ENCODE measurements at places on chromosomes 1 and 21.

DNA sequence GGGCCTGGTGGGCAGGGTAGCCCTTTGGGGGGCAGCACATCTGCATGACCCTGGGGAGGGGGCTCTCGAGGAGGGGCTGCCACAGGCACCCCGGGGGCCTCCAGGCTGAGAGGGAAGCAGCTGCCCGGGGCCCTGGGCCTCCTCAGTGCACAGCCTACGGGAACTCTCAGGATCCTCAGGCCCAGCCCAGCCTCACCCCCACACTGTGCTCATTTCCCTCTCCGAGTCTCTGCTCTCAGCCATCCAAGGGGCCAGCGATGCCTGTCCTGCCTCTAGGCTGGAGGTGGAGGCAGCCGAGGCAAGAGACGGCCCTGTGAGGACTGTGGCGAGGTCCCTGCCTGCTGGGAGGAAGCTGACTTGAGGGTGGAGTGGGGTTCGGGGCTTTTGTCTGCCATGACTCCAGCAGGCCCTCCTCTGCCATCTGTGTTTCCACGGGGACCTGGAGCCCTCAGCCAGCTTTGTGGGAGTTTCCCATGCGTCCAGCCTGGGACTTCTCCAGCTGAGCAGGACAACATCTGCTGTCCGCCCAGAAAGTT is 7.2 kb upstream of the PLEKHG5 start:
- DNase-seq = no peak

DNA sequence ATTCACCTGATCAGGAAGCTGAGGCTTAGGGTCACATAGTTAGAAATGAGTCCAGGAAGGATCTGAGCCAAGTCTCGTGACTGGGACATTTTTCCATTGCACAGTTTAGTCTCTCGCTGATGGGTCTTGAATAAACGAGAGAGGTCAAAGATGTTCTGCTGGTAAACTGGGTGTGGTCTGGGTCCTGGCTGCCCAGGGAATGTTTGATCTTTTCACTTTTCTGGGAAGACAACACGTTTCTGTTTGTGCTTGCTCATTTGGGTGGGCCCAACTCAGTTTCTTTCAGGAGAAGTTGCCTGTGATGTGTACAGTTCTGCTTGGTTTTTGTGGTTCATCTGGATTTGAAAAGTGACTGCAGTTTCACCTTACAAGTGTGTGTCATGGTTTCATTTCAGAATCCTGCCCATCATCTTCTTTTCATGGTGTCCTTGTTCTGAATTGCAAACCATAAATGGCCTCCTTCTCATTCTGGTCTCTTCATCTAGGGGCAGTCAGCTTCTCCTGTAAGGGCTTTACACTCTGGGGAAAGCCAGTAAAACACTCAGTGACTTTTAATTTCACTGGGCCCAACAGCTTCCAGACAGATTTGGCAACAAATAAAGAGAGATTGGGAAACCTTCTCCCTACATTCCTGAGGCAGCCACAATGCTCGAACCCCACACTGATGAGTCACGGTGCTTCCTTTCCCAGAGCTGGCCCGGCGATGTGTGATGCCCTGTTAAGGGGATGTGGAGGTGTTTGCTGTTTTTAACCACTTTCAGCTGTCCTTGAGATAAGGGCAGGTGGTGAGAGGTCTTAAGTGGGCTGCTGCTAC is 7.2 kb upstream of the TACSTD2 start:
- peak; percentile 97 for DNase-seq

- no peak for DNase-seq
These were observed 12.1 kb downstream of the USP24 start for GRCh38 chr1:55203064-55203463.

- DNase-seq = no peak
These were observed 963 bp upstream of the CYP4B1 start for GRCh38 chr1:46797696-46798470.

GRCh38 chr1:63937461-63938022 is 163.7 kb downstream of the ROR1 start:
- no peak for DNase-seq

- DNase-seq = no peak
These were observed 34.2 kb downstream of the KCNQ4 start for GRCh38 chr1:40817791-40818263.

DNA sequence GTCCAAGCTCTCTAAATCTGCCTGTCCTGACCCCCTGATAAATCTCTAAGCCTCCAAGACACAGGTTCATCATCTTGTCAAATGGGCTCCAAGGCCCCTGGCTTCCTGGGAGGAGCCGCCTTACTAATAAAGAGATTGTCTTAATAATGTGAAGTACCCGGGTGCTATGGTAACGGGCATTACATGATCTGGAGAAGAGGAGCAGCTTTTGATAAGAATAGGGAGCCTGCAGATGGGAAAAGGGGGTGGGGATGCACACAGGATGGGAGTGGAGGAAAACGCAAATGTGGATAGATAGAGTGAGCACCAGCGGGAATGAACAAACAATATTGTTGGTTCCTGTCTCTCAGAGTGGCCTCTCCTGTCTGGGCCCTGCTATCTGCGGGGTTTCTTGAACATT is 11.9 kb upstream of the RXRG start:
- DNase-seq = no peak

GRCh38 chr1:51268634-51269033 is 32.6 kb downstream of the RNF11 start:
- DNase-seq = peak; percentile 39

DNA sequence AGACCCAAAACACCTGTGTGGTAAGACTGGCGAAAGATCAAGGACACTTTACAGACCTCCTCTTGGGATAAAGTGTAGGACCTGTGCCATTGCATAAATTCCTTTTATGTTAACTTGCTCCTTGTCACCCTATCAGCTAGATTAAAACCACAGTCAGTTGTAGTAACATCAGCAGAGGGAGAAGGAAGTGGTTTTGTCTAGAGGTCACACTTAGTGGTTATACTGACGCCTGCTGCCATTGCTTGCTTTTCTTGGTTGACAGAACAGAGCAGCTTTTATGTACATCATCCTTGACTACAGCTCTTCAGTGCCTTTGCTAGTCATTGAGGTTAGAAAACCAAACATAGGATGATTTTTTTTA is 101.4 kb downstream of the PBX1 start:
- DNase-seq = peak; percentile 39

GRCh38 chr1:95116580-95117206 is 462 bp upstream of the TLCD4 start:
- DNase-seq = no peak

DNA sequence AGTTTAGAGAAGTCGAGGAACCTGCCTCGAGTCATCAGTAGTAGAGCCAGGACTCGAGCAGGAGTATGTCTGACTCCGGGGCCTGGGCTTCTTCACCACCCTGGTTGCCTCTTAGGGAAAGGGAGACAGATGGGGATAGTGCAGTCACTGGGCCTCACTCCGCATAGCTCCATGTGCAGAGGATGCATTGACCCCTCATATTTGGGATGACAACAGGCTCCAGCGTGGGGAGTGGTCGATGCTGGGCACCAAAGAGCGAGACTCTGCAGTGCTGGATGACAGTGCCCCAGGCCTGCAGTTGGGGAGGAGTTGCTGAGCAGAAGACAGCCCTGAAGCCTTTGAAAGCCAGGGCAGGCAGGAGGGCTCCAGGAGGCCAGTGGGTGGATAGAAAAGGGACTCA is 20.8 kb upstream of the TENT5C start:
- DNase-seq = no peak

DNA sequence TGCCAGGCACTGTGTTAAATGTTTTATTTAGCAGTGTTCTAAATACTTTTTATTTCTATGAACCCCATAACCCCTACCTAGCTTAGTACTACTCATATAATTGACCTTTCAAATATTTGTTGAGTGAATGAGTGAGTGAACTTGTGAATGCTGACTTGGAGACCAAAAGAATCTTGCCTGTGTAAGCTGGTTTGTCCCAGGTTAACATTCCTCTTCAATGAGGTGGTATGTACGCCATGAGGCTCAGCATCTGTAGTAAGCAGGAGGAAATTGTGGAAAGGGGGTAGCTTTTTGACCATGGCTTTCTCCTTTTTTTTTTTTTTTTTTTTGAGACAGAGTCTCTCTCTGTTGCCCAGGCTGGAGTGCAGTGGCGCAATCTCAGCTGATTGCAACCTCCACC is 14.6 kb downstream of the MED18 start:
- DNase-seq = peak; percentile 40

- DNase-seq = peak; percentile 82
These were observed 7.1 kb upstream of the RASAL2 start for GRCh38 chr1:178086766-178087165.

- DNase-seq = peak; percentile 89
These were observed 3.3 kb upstream of the GBP1 start for GRCh38 chr1:89068291-89068690.

DNA sequence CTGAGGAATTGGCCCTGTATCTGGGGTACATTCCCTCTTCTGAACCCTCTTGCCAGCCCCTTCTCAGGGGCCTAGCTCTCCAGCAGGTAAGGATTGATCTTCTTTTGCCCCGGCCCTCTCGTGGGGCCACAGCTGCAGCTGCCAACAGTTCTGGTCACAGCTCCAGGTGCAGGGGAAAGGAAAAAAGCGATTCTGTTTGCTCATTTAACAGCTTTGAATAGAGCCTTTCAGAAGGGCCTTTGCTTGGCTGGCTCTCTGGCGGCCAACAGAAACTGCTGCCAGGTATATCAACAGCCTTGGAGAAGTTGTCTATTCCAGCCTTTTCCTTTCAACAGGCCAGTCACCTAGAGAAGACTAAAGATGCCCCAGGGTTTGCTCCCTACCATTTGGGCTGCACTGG is 16.1 kb upstream of the FMOD start:
- no peak for DNase-seq

DNA sequence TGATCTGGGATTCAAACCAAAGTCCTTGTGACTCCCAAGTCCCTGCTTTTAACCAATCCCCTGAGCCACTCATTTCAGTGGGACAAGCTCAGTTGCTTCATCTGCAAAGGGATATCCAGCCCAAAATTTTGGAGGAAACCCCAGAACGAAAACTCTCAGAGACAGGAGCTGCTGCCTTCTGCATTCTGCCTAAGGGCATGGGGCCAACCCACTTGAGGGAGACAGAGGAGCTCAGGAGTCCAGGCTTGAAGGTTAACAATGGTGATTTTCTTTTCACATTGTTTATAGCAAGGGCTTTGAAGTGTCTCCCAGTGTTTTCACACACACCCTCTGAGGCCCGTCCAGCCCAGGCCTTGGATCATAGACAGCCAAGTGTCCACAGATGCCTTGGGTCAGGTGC is 148.1 kb upstream of the CTTNBP2NL start:
- DNase-seq = no peak

DNA sequence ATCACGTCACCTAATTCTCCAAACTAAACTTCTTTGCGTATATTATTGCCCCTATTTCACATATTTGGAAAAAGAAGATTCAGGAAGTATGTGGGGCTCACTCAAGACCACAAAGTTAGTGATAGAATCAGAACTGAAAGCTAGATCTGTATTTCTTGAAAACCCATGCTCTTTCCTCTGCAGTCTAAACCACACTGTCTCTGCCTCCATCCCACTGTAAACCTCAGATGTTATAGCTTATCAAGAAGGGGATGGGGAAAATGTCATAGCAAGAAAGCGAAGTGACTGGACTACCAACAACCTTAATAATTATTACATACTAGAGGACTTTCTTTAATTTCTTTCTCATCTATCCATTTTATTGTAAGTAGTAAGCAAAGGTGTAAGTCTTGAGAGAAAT is 257.7 kb upstream of the SGIP1 start:
- no peak for DNase-seq

DNA sequence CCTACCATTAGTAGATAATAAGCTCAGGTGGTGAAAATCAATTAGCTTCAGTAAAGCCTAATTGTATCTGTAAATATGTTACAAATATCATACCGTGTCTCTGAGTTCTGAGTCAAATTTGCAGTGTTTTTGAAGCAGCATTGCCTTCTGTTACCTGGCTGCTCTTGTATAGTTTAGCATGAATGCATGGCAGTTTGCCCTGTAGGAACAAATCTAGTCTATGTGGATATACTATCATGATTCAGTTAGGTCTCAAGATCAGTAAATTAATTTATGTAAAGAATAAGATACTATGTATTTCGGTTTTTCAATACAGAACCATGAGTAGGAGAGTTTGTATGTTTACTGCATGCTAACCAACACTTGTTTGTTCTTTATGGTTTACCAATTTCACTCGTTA is 240.6 kb upstream of the C1orf105 start:
- no peak for DNase-seq

- DNase-seq = no peak
These were observed 11.8 kb downstream of the TFF2 start for GRCh38 chr21:42338729-42339715.

DNA sequence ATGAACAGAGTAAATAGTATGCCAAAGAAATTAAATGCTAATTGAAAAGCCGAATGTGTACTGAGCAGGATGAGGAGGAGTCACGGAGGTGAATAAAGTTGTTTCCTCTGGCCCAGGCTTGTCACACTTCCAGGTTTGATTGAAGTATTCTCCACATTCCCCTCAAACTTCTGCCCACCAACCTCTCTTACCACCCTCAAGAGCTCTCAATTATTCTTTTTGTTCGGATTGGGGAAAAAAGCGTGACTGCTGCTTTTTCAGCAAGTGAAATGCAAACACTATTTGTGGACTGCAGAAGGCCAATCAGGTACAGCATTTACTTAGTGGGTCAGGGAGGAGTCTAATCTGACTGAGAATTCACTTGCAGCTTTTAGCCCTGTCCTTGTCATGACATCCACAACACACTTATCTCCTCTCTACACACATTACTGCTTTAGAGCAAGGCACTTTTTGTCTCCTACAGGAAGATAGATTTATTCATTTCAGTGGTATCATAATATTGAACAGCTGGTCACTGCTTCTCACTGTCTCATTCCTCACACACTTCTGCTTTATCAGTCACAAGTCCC is 375.6 kb upstream of the PRMT6 start:
- DNase-seq = no peak

GRCh38 chr1:92791487-92792066 is 6.7 kb upstream of the EVI5 start:
- no peak for DNase-seq

DNA sequence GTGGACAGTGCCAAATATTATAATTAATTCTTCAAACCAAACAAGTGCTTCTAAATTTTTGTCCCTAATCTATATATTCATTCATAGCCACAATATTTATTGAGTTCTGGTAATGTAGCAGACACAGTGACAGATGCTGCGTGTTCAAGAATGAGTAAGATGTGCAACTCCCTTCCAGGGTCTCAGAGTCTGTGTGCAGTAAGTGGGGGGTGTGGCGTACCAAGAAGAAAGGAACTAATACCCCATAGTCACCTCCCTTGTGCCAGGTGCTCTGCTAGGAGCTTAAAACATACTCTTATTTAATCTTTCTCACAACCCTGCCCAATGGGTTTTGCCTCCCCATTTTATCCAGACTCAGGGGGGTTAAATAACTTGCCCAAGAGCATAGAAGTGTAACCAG is 358.7 kb downstream of the BARHL2 start:
- DNase-seq = no peak

- DNase-seq = no peak
These were observed 8.7 kb upstream of the BARHL2 start for GRCh38 chr1:90725657-90726424.

Data from AG10803 (cell line).